Stomach (tissue), 19 donors: ENCODE measurements at places on chromosomes 3 and 15. TPM values are rescaled to one million over a fixed set of nuclear protein-coding genes. Genes with fewer than 3 reads are reported as not detected.

DNA sequence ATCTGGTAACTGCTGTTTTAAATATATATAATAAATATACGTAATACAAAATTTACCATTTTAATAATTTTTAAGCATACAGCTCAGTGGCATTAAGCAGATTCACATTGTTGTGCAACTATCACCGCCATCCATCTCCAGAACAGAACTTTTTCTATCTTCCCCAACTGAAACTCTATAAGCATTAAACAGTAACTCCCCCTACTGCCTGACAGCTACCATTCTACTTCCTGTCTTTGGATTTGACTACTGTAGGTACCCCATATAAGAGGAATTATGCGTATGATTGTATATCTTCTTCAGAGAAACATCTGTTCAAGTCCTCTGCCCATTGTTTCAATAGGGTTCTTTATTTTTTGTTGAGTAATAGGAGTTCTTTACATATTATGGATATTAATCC, 36.8 kb downstream of the EID1 start:
- no peak for DNase-seq
- no peaks in the 10 kb centered on the region for H3K36me3 ChIP-seq
- no peaks in the 10 kb centered on the region for H3K27me3 ChIP-seq
- no peaks in the 10 kb centered on the region for H3K4me1 ChIP-seq
- H3K27ac ChIP-seq = no peak overlapping the region

DNA sequence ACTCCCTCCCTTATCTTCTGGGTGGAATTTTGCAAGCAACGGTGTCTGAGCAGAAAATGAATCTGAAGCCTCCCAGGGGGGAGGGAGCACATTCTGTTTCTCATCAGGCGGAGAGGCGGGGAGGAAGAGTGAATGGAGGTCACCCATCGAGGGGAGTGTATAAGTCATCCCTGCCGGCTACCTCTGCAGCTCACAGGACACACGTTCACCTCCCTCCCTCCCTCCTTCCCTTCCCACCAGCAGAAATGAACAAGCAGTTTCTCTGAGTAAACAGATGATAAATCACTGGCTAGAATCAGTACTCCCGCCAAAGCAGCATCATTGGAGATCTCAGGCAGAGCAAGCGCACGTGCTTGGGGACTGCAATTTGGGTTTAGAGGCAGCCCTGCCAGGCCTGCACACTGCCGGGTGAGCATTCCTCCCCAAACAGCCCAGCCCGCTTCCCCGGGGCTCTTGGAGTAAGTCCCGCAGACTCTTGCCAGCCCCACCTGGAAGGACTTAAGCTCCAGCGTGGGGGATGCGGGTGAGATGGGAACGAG, 38.3 kb downstream of the CPN2 start:
- H3K36me3 ChIP-seq = no peaks in the 10 kb centered on the region
- H3K27ac ChIP-seq = no peak overlapping the region
- H3K4me3 ChIP-seq = no peak overlapping the region
- no peak for DNase-seq
- H3K27me3 ChIP-seq = peaks cover 7% of the 10 kb centered on the region
- H3K4me1 ChIP-seq = peaks cover 25% of the 10 kb centered on the region

OIP5 gene
- total RNA-seq = 5.2 TPM

DNA sequence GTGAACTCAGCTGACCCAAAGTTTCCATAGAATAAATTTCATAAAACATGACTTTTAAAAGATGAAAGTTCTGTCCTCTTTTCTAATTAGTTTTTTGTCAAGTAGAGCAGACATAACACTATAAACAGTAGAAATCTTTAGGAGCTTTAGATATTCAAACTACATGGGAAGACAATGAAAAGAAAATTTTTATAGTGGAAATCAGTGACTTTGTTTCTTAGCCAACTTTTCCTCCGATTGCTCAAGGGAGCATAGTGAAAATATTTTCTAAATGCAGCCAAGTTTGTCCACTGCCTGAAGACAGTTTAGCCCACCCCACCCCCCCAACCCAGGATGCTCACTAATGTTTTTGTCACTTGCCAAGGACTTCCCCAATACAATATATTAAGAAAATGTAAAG, 114.9 kb downstream of the PLD1 start:
- H3K27ac ChIP-seq = no peak overlapping the region
- no peaks in the 10 kb centered on the region for H3K36me3 ChIP-seq
- no peak overlapping the region for H3K4me3 ChIP-seq

- no peaks in the 10 kb centered on the region for H3K4me1 ChIP-seq
- H3K36me3 ChIP-seq = no peaks in the 10 kb centered on the region
- DNase-seq = no peak
- H3K27ac ChIP-seq = no peak overlapping the region
- no peaks in the 10 kb centered on the region for H3K27me3 ChIP-seq
- no peak overlapping the region for H3K4me3 ChIP-seq
These were observed 9.4 kb upstream of the LRRC34 start for GRCh38 chr3:169822091-169822490.

DNA sequence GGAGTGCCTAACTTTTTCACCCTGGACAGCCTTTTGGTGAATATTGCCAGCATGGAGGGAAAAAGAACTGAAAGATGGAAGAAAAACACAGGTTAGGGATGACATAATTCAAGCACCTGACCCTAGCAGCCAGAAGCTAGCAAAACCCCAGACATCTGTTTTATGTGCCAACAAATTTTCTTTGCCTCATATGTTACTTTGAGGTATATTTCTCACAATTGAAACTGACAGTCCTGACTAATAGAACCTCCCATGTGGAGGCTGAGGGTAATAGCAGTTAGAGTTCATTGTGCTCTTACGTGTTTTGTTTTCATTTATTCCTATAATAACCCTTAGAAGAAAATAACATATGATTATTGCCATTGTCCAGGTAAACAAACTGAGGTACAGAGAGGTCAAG, 71.5 kb upstream of the SLC25A26 start:
- no peaks in the 10 kb centered on the region for H3K36me3 ChIP-seq
- H3K4me3 ChIP-seq = no peak overlapping the region
- H3K4me1 ChIP-seq = no peaks in the 10 kb centered on the region
- no peak overlapping the region for H3K27ac ChIP-seq
